CD4-positive, CD25-positive, alpha-beta regulatory T cell (primary cell): ENCODE measurements at places on chromosomes 4 and X. TPM values are rescaled to one million over a fixed set of nuclear protein-coding genes. Genes with fewer than 3 reads are reported as not detected.

DNA sequence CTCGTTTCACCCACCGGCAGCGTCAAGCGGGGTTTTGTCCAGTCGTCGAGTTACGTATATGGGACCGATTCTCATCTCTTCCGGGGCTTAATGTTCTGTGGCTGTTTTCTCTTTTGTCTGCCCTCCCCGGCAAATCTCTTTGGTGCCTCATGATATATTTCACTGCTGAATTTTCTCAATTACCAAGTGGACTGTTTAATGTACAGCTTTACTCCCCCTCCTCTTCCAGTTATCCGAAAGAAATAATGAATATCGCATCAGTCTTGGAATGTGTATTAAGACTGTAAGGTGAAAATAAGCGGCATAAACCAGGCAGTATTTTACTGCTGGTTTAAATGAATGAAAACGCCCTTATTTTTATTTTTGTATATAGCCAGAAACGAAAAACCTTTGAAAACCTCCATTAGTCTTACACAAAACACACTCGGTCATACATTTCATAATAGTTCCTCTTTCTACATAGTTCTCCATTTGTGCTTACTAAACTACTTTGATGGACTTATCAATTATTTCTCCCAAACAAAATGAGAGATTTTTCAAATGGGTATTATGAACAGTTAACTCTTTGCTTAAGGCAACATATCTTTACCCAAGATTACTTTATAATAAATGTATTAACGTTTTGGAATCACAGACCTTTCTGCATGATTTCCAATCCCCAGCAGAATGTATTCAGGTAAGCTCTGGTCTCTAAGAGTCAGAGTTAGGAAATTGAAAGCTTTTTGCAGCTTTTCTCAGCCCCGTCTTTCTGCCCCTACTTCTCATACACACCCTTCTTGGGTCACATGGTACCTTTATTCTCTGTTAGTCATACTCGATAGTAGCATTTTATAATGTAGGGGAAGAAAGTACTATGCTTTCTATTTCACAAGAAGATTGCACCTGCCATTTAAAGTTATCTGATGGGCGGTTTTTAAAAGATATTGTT is 979 bp downstream of the RP2 start:
- peak; percentile 68 for DNase-seq

DNA sequence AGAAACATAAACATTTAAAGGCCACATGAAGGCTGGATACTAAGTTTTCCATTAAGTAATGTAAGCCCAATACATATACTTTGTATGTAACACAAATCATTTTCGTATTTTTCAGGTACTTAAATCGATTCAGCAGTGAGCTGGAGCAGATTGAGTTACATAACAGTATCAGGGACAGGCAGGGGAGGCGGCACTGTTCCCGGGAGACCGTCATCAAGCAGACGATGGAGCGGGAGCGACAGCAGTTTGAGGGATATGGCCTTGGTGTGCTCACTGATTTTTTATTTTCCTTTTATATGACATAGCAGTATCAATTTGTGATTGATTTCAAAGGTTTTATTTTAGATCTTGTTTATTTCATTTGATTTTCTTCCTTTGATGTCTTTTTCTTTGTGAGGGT is 20.7 kb downstream of the TMA16 start:
- DNase-seq = no peak

- DNase-seq = no peak
Observed at GRCh38 chr4:188279184-188279583, 139.9 kb downstream of the TRIML1 start.

GRCh38 chr4:122243785-122244184 is 91.7 kb downstream of the BLTP1 start:
- no peak for DNase-seq

DUSP9 gene
- total RNA-seq = not detected

UCP1 gene
- total RNA-seq = not detected

DNA sequence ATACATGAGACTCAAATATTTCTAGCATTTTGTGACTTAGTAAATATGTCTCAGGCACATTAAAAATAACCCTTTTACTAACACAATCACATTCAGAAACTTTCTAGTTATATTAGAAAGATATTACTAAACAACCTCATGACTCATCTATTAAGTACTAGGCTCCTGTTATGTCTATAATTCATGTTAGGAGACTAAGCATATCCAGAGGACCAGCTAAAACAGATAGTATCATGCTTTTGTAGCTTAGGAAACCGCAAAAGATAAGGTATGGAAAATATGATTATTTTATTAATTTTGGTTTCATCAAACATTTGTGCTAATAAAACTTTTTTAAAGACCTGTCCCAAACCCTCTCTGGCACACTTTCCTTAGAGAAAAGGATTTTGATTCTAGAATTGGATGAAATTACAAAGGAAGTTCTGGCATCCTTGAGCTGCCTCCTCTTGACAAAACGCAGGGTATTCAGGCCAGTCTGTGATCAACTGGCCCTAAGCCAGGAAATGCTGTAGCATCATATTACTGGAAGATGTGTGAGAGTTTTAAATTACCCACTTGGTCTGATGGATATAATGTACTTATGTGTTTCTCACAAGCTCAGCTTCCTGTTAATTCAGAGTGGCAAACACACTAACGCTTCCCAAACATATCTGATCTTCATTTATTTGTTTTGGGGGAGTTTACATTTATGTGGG is 60.4 kb downstream of the NRK start:
- no peak for DNase-seq

GRCh38 chr4:159038536-159038935 is 64.3 kb upstream of the RAPGEF2 start:
- DNase-seq = no peak

CLCN4 gene
- 0.37 TPM for total RNA-seq
